Foreskin keratinocyte (primary cell): ENCODE measurements at places on chromosomes 1 and 21. TPM values are rescaled to one million over a fixed set of nuclear protein-coding genes. Genes with fewer than 3 reads are reported as not detected.

- no peak for DNase-seq
These were observed 476.2 kb downstream of the CAMTA1 start for GRCh38 chr1:7261490-7261889.

DNA sequence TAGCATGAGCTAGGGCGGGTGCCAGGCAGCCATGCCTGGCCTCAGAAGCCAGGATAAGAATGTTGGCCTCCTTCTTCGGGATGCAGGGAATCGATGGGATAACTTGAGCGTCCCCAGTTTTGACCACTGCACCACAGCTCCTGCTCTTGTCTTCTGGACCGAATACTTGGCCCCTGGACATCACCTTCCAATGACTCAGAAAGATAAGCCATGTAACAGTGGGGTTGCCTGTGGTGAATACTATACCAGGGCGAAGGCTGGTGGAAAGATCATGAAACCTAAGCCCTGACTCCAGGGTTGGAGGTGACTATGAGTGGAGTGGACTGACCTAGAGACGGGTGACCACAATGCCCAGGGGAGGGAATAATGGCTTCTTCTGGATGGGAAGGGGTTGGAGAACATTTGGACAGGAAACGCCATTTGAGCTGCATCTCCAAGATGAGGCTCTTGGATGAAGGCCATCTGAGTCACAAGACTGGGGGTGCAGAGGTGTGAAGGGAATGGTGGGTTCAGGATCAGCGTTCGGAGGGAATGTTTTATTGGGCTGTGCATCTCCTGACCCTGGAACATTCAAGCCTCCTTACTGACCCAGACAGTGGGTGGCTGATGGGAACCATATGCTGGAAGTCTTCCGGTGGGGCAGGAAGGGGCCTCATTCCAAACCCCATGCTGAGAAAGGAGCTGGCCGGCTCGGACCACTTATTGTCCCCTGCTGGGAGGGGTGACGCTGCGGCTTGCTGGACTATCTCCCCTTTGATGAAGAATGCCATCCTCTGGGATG, 18.5 kb upstream of the KCNE2 start:
- no peak for DNase-seq

DNA sequence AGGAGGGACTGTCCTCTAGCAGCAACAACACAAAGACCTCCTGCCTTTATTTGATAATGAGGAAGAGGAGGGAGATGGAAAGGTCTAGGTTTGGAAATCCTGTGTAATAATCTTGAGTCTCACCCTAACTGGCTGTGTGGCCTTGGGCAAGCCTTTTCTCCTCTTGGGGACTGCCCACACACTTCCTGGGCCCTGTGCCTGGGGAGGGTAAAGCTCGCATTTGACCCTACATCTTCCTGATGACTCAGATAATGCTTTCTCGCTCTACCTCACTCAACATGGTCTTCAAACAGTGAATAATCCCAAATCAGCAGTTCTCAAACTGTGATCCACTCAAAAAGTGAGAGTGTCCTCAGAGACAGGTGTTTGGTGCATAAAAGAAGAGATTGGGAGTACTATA, 81.2 kb downstream of the VWA5B1 start:
- no peak for DNase-seq

DNA sequence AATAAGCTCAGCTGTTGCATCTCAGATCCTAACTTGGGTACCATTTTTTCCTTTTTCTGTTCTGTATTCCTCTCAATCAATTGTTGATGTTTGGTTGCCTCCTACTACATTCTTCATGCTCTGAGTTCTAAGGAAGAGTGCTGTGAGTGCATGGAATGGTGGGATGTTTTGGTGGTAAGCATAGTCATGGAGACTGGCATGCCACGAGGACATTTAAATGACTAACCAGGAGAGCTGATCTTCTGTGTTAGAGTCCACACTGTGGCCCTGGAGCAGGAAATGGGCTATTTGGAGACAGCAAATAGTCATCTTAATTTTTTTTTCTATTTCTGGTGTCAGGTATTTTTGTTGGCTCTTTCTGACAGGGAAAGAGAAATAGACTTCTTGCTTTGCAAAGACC, 69.5 kb upstream of the HSD17B7 start:
- DNase-seq: no peak

GRCh38 chr1:82388679-82389078, 587.9 kb downstream of the ADGRL2 start:
- DNase-seq: peak; percentile 97

- DNase-seq: no peak
These were observed 166.6 kb downstream of the CYYR1 start for GRCh38 chr21:26406526-26406925.

DNA sequence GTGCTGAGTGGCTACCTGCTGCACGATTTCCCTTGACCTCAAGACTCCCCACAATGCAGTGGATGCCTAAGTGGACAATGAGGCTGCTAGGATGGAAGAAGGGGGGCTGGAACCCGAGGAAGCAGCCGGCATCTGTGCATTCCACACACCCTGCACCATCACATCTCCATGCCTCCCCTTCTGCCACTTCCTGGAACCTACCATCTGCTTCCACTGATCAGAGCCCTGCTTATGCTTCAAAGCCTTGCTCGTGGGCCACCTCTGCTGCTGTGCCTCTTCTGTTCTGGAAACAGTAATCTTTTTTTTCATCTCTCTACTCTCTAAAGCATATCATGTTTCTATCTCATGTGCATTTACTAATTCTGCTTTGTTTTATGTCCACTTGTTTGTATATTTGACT, 66.2 kb upstream of the WDR26 start:
- no peak for DNase-seq

The SEMA6C gene
- total RNA-seq: 0.99 and 1.2 TPM in 2 replicates
